Kidney (tissue), 22 donors: ENCODE measurements at places on chromosomes 3 and 15. TPM values are rescaled to one million over a fixed set of nuclear protein-coding genes. Genes with fewer than 3 reads are reported as not detected.
A peak's percentile ranks its signal among the peaks of the same experiment; 100 is the strongest.

DNA sequence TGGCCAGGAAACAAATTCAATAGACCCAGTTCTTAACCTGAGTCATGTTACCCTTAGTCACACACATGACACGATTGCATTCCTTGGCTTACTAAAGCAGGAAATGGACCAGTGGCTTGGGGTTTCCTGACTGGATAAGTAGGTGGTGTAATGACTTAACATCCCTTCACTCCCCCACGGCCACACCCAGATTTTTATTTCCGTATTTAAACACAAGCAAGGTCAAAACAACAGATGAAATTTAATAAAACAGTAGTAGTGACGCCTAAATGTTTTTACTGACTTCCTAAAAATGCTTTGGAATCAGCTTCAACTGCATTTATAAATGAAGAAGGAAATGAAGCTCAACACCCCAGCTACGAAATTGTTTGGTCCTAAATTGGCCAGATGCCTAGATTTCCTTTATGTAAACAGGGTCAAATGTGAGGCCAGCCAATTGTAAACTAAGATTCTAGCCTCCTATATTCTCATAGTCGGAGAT is 324.3 kb downstream of the CHST2 start:
- no peaks in the 10 kb centered on the region for H3K27me3 ChIP-seq
- peak overlapping the region; percentile 18 for H3K27ac ChIP-seq
- H3K36me3 ChIP-seq, result no peaks in the 10 kb centered on the region
- peak; percentile 26 for DNase-seq

DNA sequence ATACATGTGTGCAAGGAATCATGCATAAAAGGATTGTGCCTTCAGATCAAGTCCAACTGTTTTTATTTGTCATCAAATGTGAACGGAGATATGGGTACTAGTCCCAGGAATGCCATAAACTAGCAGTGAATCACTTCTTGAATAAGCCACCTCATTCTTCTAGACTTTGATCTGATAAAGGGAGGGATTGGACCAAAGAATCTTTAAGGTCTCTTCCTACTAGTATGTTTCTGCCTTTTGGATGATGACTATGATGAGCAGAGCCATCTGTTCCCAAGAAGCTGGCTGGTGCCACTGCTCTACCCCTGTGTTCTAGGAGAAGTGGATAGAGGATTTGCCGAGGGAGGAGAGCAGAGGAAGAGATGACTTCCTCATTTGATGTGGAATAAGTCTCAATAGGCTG is 28.8 kb upstream of the UACA start:
- H3K27ac ChIP-seq, result no peak overlapping the region
- no peaks in the 10 kb centered on the region for H3K27me3 ChIP-seq

DNA sequence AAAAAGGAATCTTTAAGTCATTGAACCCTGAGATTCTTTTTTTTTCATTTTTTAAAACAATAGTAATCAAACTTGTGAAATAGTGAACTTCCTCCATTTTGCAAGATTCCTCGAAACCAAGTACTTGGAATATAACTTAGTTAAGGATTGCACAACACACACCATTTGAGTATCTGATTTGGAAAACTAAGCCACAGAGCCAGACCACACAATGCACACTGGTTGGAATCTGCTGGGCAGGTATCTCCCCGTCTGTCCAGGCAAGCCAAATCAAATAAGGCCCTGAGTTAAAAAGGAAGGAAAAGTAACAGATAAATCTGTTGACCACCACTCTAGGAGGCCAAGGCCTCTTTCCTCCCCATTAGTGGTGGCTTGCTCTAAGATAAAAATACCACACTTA is 177.5 kb upstream of the ICE2 start:
- H3K4me3 ChIP-seq, result no peak overlapping the region
- DNase-seq, result no peak
- no peaks in the 10 kb centered on the region for H3K4me1 ChIP-seq

DNA sequence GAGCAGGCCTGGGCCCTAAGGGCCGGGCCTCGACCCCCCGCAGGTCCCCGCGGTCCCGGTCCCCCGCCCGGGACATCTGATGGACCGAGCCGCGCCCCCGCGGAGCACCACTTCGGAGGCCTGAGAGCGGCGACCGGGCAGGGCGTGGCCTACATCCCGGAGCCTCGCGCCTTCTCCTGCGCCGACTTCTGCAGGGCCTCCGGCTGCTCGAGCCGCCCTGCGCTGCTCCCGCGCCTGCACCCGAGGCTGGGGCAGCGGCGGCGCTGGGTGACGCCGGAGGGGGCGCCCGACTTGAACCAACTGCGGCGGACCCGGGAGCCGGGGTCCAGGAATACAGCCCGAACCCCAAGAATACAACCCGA is 14.9 kb upstream of the GP9 start:
- H3K36me3 ChIP-seq, result no peaks in the 10 kb centered on the region
- no peak overlapping the region for H3K27ac ChIP-seq
- H3K27me3 ChIP-seq, result no peaks in the 10 kb centered on the region
- no peaks in the 10 kb centered on the region for H3K4me1 ChIP-seq
- no peak overlapping the region for H3K4me3 ChIP-seq
- DNase-seq, result no peak

CELSR3 gene
- 2.0 TPM for total RNA-seq

ABHD10 gene
- total RNA-seq, result 30.9 TPM

- peak overlapping the region; percentile 88 for H3K4me3 ChIP-seq
- H3K27me3 ChIP-seq, result no peaks in the 10 kb centered on the region
- H3K36me3 ChIP-seq, result peaks cover under 1% of the 10 kb centered on the region
- no peak overlapping the region for H3K27ac ChIP-seq
Observed at GRCh38 chr3:134487406-134487805, 1.5 kb downstream of the CEP63 start.

DNA sequence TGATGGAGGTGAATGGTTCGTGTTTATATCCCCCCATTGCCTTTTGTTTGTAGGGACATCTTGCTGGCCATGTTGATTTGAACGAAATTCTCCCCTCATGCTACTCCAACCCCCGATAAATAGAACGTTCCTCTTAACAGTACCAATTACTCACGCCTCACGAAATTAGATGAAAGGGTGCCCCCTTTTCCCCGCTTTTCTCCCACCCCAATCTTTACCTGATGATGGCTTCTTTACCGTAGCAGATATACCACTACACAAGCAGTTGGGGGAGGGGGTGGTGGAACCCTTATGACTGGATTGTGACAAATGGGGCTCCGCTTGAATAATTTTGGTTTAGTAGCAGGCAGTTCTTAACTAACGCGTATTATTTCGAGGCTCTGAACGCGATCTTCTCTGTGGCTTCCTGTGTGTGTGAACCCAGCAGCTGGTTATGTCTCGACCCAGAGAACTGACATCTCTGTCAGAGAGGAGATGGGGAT is 1.1 kb downstream of the PIAS1 start:
- peaks cover 6% of the 10 kb centered on the region for H3K4me1 ChIP-seq
- peak overlapping the region; percentile 89 for H3K4me3 ChIP-seq
- H3K36me3 ChIP-seq, result no peaks in the 10 kb centered on the region

DNA sequence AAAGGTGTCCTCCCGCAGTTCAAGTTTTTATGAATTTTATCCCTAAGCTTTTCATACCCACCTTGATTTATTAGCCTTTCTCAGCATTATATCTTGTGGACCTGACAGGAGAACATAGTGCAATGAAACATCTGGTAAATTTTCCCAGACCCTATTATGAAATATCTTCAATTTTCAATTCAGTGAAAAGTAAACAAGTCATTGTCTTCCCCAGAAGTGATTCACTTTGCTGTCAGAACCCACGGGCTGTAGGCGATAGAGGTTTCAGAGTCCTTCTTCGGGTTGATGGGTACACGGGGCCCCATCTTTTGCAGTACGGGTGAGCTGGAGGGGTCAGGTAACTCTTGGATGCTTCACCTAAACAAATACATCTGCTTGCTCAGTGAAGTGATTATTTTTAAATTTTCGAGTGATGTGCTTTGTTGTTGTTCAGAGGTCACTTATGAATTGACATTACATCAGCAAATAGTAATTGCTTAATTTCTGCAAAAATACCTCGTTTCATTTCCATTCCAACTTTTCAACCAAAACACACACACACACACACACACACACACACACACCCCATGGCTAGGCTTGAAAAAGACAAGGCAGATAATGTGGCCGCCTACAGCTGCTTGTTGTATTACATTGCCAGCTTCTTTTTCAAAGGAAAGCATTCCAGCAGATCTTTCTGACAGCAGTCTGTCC is 102.9 kb downstream of the SEMA6D start:
- no peak for DNase-seq
- no peaks in the 10 kb centered on the region for H3K27me3 ChIP-seq
- H3K27ac ChIP-seq, result no peak overlapping the region
- H3K36me3 ChIP-seq, result no peaks in the 10 kb centered on the region
- H3K4me1 ChIP-seq, result peaks cover 7% of the 10 kb centered on the region

GRCh38 chr3:112233083-112233482 is 60.9 kb downstream of the SLC9C1 start:
- H3K27me3 ChIP-seq, result no peaks in the 10 kb centered on the region
- H3K4me3 ChIP-seq, result no peak overlapping the region
- DNase-seq, result no peak
- no peaks in the 10 kb centered on the region for H3K36me3 ChIP-seq

DNA sequence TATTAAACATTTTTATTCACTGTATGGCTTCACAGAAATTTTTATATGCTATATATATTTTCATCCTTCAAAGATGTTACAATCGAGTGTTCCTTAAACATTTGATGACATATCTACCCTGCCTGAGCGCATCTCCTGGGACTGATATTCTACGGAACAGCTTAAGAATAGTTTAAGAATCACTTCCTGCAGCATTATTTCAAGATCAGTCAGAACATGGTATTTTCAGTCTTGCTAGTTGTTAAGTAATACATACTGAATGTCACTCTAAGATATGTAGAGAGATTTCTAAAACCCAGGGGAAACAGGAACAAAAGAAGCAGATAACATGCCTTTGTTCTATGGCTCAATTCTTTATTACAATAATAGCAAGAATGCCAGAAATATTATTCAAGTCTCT is 8.7 kb downstream of the COL8A1 start:
- DNase-seq, result no peak
- no peaks in the 10 kb centered on the region for H3K4me1 ChIP-seq
- no peak overlapping the region for H3K4me3 ChIP-seq
- H3K27ac ChIP-seq, result no peak overlapping the region

GRCh38 chr15:51303462-51303980 is 34.9 kb downstream of the CYP19A1 start:
- H3K4me3 ChIP-seq, result no peak overlapping the region
- H3K36me3 ChIP-seq, result no peaks in the 10 kb centered on the region
- no peak overlapping the region for H3K27ac ChIP-seq
- H3K27me3 ChIP-seq, result no peaks in the 10 kb centered on the region

PRR20G gene
- total RNA-seq, result not detected

DNA sequence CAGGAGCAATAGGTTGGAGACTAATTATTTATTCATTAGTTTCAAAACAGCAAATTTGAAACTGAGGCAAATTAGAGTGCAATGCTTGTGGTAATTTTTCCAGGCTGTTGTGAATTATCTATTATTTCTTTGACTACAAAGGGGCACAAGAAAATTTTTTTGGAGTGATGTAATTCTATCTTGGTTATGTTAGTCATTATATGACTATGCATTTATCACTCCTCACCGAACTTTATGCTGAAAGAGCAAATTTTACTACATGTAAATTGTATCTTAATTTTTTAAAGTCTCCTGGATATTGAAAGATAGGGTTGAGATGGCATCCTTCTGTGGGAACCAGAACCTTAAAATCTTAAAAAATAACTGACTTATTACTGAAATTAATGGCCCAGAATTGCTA is 320.0 kb upstream of the ROBO1 start:
- H3K4me1 ChIP-seq, result no peaks in the 10 kb centered on the region
- no peaks in the 10 kb centered on the region for H3K36me3 ChIP-seq
- no peak overlapping the region for H3K27ac ChIP-seq

GRCh38 chr15:47888385-47889100 is 171.2 kb downstream of the SEMA6D start:
- no peaks in the 10 kb centered on the region for H3K27me3 ChIP-seq
- H3K4me1 ChIP-seq, result no peaks in the 10 kb centered on the region
- no peak overlapping the region for H3K27ac ChIP-seq
- H3K36me3 ChIP-seq, result no peaks in the 10 kb centered on the region

- H3K36me3 ChIP-seq, result no peaks in the 10 kb centered on the region
- no peaks in the 10 kb centered on the region for H3K27me3 ChIP-seq
- no peaks in the 10 kb centered on the region for H3K4me1 ChIP-seq
- no peak overlapping the region for H3K27ac ChIP-seq
Observed at GRCh38 chr3:163196815-163197374, 1700.3 kb downstream of the OTOL1 start.

GRCh38 chr3:180409883-180410282 is 192.1 kb upstream of the TTC14 start:
- DNase-seq, result no peak
- no peak overlapping the region for H3K27ac ChIP-seq
- H3K4me1 ChIP-seq, result no peaks in the 10 kb centered on the region
- no peaks in the 10 kb centered on the region for H3K36me3 ChIP-seq

ARHGAP31 gene
- total RNA-seq, result 28.7 TPM

ZBBX gene
- 1.2 TPM for total RNA-seq

DNA sequence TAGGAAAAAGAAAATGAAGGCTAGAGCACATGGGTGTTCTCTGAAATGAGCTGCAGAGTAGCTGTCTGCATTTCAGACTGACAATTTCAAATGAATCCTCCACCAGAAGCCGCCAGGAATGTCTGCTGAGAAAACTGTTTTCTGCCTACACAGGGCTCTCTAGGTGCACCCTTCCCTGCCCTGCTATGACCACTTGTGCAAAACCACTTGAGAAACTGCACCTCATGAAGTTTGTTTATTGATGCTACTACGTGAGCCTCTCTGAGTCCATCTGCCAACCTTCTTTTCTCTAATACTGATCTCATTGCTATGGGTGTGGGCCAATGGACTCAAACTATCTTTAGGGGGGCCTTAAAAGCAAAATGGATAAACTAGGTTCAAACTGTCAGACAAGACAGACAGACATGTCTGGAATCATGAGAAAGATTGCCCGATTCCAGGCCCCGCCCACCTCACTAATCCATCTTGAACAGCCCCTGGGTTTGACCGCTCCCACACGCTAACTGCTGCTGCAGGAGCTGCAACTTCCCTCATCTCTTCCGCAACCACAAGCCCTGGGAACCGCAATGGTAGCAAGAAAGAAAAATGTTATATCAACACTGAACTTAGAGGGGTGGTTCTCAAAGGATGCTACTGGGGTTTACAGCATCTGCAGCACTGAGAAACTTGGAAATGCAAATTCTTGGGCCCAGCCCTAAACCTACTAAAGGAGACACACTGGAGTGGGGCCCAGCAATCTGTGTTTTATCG is 9.0 kb upstream of the CD47 start:
- H3K36me3 ChIP-seq, result no peaks in the 10 kb centered on the region
- no peak overlapping the region for H3K27ac ChIP-seq
- no peak for DNase-seq
- no peaks in the 10 kb centered on the region for H3K4me1 ChIP-seq
- H3K27me3 ChIP-seq, result no peaks in the 10 kb centered on the region
- H3K4me3 ChIP-seq, result no peak overlapping the region

DNA sequence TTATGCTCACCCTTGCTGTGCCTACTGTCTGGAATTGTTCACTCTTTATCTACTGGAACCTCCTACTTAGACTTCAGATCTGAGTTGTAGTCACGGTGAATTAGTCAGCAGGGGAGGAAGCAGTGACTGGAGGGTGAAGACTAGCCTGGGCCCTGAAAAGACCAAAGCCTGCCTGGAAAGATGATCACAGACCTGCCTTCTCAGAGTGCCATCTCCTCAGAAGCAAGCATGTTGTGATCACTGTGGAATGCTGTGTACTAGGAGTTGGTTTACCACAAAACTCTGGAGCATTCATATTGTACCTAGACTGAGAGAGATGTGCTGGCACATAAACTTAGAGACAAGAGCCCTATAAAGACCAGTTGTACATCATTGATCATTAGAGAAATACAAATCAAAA is 100.7 kb upstream of the SCN10A start:
- H3K27me3 ChIP-seq, result no peaks in the 10 kb centered on the region
- no peaks in the 10 kb centered on the region for H3K4me1 ChIP-seq
- H3K27ac ChIP-seq, result no peak overlapping the region
- H3K36me3 ChIP-seq, result no peaks in the 10 kb centered on the region

FSTL1 gene
- 193 TPM for total RNA-seq
